ENCODE measurements at places on chromosomes 1 and 21.

DNA sequence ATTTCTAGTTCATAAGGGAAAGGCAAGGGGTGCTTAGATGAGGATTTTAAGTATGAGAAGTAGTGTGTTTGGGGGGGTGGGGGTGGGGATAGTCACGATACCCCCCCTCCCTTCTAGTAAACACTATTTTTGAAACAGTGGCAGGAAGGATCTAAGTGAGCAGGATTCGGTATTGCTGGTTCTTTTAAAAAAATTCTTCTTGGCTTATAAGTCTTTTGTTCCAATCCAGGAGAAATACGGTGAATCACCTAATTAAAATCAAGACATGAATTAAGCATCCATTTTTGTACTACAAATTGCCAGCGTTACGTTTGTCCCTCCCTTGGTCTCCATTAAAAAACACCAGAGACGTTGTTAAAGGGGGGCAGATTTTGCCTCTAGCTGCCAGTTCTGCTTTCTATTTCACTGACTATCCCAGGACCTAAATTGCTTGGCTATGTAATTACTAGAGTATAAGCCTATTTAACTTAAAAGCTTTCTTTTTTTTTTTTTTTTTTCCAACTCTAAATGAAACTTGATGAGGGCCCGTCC, 911 bp downstream of the LMO4 start:
- no peak for DNase-seq

DNA sequence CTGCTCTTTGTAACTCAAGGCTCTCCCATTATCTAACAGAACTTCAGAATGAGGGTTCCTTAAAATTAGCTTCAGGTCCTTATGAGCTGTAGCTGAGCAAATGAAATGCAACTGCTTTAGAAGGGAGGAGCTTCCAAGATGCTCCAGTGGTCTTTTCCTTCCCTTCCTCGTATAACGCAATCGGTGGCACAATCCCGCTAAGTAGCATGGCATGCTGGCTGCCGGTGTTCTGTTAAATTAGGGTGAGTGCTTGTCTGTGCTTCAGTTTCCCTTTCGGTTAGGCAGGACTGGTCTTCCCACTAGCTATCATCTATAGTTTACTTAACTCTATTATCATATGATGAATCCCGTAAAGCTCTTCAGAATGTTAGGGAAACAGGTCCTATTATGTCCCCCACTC, 917 bp downstream of the KIAA0040 start:
- no peak for DNase-seq

DNA sequence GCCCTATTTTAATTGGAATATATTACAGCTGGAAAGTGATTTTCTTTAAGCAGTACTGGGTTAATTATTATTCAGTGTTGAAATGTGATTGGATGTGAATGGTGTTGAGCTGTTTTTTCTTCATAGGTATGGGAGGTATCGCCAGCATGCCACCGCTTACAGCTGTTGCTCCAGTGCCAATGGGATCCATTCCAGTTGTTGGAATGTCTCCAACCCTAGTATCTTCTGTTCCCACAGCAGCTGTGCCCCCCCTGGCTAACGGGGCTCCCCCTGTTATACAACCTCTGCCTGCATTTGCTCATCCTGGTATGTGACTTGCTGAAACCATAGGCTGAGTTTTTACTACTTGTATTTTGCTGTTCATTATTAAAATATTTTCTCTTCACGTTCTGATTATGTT, 107.7 kb downstream of the ITSN1 start:
- no peak for DNase-seq

DNA sequence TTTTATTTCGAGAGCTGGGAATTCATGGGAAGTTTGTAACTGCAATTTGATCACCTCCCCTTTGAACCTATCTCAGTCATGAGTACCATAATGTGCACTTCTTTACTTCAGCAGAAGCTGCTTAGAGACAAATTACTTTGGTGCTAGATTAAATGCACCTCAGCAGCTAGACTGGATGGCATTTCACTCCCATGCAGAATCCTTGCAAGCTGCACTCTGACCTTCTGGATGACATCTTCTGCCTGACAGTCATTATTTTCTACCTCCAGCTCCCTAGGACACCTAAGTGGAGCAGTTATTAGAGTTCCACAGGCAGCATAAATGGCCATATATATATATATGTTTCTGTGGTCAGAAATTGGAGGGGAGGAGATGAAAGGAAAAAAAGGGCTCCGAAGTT, 366.0 kb upstream of the TMPRSS15 start:
- no peak for DNase-seq

GRCh38 chr1:93346421-93346993, 800 bp downstream of the DR1 start:
- DNase-seq, result no peak

DNA sequence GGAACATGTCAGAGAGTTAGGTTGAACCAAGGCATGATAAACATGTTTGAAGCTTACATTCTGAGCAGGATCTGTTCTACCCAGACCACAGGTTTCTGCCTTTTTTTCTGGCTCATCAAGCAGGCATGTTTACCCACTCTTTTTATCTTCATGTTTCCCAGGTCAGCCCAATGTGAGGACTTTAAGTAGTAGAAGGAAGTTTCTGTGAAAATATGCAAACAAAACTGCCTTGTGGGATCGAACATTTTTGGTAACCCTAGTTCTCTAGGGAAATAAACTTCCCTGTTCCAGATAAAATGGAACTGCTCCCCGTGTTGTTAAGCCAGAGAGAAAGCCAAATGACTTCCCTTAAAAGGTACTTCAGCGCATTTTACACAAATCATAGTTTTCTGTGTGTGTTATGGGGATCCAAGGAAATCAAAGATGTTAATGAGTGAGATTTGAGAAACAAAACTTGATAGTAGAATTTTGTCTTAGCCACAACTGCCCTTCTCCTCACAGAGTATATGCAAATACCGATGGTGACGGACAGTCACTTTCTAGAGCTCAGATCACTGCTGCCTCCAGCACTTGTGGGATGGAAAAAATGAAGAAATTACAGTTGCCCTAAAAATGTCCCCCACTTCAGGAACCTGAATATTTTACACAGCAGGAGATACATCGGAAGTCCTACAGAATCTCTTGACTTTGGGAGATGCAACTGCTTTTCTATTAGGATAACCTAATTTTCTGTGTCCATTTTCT, 765 bp upstream of the HIPK1 start:
- DNase-seq, result no peak

DNA sequence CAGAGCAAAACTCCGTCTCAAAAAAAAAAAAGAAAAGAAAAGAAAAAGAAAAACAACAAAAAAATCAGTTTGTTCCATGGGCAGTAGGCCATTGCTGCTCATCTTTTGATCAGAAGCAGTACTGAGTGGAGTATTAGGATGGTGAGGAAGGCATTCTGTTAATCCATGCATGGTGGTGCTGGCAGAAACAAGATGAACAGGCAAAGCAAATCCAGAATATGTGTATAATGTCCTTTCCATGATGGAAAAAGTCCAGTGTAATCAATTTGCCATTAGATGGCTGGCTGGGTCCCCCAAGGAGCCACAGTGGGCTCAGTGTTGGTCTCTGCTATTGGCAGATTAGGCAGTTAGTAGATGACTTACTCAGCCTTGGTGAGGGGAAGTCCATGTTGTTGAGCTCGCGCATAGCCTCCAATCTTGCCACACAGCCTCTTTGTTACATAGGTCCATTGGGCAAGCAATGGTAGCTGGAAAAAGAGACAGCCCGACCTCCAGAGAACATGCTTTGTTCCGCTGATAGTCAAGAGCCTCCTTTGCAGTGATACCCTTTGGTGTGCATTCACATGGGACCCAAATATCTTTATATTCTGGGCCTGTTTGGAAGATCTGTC, 23.3 kb downstream of the H3-3A start:
- DNase-seq, result no peak

- DNase-seq, result no peak
Measured at GRCh38 chr1:201636510-201636971, 97.6 kb downstream of the NAV1 start.

DNA sequence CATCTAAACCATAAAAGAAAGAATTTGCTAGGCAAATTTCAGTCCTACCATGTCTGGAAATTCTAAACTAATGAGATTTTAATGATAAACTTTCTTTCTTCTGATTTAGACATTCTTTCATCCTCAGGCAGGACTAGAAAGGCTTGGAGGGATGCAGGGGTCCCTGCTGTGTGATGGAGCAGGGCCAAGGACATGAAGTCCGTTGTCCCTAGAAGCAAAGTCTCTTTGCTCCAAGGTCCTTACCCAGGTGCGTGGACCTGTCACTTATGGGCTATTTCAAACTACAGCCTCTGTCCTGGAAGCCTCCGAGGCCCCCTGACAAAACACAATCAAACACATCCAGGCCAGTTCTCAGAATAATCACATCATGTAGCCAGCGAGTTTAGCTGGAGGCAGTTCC, 26.6 kb downstream of the URB1 start:
- DNase-seq, result no peak

DNA sequence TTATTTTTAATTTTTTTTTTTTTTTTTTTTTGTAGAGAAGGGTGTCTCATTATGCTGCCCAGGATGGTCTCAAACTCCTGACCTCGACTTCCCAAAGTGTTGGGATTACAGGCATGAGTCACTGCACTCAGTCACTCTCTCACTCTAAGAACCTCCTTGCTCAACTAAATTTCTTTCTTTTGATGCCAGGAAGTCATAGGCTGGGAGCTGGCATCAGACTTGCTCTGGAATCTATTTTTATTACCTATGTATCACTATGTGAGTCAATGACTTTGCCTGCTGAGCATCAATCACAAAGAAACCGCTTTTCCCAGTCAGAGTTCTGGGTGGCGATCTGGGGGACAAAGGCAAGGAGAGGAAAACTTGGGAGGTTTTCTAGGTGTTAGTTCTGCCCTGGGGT, 35.5 kb upstream of the PARP1 start:
- no peak for DNase-seq

- no peak for DNase-seq
Measured at GRCh38 chr1:247442164-247442563, 15.7 kb downstream of the OR2B11 start.

DNA sequence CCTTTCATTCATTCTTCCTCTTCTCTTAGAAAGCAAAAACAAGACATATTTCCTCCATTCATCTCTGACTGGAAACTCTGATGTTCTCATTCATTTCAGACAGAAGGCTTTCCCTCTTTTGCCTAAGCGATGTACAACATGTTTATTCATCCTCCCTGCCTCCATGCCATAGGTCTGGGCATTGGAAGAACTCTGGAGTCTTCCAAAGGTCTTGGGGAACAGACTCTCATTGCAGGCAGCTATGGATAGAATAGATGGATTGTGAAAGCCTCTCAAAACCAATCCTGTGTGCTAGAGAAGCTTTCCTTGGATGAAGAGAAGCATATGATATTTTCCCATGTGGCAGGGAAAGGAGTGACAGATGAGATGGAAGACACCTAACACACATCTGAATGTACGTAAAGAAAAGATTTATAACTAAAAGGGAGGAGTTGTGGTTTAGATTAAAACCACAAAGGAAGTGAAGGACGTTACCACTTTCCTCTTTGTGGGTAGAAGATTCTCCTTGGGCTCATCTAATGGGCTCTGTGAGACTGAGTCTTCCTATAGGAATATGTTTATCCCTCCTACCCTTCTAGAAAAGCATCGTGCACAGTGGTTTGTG, 38.7 kb downstream of the BCL9 start:
- no peak for DNase-seq

DNA sequence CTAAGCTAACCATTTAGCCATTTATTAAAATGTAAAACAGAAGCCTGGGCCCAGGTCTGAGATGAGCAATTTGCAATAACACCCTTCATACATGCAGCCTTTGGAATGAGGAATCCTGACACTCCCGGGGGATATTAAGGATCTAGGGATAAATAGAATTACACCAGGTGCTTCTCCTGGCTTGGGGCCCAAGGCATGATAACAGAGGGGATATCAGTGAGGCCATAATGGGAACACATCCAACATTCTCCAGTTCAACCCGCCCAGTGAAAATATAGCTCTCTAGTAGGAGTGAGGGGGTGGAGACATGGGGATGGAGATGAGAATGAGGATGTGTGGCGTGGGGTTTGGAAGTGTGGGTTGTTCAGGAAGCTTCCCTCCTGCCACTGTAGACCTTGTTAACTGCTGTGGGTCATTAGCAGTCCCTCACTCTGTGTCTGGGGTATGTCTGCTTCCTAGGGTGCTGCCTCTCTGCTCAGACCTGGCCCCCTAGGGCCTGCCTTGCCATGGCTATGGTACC, 57.9 kb upstream of the KANK4 start:
- no peak for DNase-seq

DNA sequence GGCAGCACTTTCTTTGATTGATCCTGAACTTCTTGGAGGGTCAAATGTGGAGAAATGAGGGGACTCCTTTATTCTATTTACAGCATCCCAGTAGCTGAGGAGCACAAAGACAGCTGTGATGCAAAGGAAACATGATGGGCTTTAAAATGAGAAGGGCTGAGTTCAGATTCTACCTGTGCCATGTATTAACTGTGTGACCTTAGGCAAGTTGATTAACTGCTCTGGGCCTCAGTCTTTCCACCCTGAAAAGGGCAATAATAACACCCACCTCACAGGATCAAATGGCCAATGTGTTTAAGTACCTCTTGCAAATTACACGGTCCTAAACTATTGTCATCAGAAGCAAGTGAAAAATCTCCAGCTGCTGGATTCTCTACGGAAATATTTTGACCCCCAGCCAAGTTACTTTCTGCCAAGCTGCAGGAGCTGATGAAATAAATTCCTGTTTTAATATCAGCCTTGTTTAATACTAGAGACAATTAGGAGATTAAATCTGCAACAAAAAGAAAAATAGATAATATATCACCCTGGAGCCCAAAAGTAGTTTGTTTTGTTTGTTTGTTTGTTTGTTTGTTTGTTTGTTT, 15.7 kb downstream of the TMEM81 start:
- no peak for DNase-seq

- DNase-seq, result no peak
Measured at GRCh38 chr1:204263254-204263910, 49.6 kb upstream of the GOLT1A start.

DNA sequence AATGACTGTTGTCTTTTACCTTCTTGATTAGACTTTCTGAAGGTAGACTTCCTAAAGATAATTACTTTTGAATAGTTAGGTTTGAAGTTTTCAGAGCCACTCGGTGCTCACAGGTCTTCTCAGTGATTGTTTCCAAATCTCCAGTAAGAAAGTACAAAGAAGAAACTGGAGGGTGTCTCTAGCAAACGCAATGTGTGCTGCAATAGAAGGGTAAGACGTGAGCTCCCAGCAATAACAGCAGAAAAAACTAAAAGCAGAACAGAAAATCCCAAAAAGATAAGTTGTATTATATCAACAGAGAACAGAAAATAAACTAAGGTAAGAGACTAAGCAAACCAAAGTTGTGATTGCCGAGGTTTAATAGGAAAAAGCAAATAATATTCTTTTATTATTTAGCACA, 1.8 kb downstream of the CTTNBP2NL start:
- DNase-seq, result no peak
